ENCODE measurements at places on chromosomes 3 and 15. TPM values are rescaled to one million over a fixed set of nuclear protein-coding genes. Genes with fewer than 3 reads are reported as not detected.
A peak's percentile ranks its signal among the peaks of the same experiment; 100 is the strongest.

- no peak for DNase-seq
Observed at GRCh38 chr15:71225851-71226250, 110.6 kb downstream of the THSD4 start.

- no peak for DNase-seq
Observed at GRCh38 chr15:81385721-81386076, 11.7 kb upstream of the TMC3 start.

- no peak for DNase-seq
Observed at GRCh38 chr3:35439663-35440062, 199.7 kb upstream of the ARPP21 start.

GRCh38 chr3:13580256-13581023 is 31.5 kb downstream of the FBLN2 start:
- DNase-seq = no peak

GRCh38 chr15:100252779-100253417 is 88.9 kb downstream of the ADAMTS17 start:
- DNase-seq = no peak

- peak; percentile 12 for DNase-seq
Observed at GRCh38 chr3:174620138-174620537, 239.0 kb upstream of the NAALADL2 start.

DNA sequence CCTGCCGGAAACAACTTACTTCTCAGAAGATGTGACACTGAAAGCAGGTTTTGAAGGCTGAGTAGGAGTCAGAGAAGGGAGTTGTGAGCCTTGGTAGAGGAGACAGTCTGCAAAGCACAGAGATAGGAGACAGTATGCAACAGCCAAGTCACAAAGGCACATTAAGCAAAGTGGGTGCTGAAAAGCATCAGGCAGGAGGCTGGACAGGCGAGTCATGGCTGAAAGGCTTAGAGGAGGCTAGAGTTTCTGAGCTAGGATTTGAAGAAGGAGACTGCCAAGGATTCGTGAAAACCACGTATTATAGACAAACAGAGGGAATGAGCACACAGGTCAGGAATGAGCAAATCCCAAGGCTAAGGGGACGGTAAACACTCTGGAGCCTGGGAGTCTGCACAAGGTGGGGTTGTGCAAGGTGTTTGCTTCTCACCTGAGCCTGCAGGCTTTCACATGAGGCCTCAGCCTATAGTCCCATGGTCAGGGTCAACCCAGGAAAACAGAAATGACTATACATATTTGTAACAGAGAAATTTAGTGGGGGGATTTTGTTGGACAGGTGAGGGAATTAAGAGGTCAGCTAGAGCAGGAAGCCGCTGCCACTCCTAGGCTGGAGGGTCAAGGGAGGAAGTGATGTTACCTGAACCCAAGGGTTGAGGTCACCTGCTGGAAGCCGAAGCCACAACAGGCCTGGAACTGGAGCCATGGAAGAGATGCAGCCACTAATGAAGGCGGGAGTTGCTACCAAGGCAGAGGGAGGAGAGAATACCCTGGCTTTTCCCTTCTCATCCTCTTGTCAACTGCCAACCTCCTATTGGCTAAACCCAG is 23.1 kb upstream of the TRIM71 start:
- peak; percentile 6 for DNase-seq

- no peak for DNase-seq
Observed at GRCh38 chr3:127304121-127304744, 16.4 kb upstream of the PRR20G start.

- peak; percentile 2 for DNase-seq
Observed at GRCh38 chr3:20225769-20226168, 39.8 kb upstream of the SGO1 start.

- DNase-seq = no peak
Observed at GRCh38 chr3:47443611-47443995, 32.1 kb downstream of the SCAP start.

GRCh38 chr3:15015456-15015855 is 49.7 kb downstream of the MRPS25 start:
- no peak for DNase-seq

- DNase-seq = no peak
Observed at GRCh38 chr3:145144361-145144760, 1016.6 kb downstream of the PLOD2 start.

- no peak for DNase-seq
Observed at GRCh38 chr15:94383706-94384105, 152.3 kb downstream of the MCTP2 start.

DNA sequence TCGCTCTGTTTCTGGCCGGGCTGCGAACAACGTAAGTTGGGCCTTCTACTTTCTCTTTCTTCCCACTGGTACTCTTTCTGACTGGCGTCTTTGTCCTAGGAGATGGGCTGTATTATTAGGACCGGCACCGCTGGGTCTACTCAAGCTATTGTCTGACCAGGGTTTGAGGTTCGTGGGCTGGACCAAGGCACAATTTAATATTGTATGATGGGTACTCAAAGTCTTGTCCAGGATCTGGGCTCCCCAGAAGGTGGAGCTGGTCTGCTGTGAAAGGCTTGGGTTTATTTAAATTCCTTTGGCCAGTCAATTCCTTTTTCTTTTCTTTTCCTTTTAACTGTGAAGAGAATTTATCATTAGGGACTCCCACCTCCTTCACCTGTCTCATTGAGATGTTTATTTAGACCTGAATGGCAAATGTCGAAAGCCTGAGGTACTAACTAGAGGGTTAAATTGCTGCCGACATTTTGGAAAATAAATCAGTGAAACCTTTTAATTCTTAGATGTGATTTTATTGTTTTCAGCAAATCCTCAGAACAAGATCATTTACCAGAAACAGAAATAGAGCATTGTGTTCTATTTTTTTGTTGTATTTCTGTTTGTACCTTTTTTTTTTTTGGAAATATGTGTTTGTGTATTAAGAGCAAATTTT is 410 bp downstream of the LRRC49 start:
- DNase-seq = peak; percentile 46

DNA sequence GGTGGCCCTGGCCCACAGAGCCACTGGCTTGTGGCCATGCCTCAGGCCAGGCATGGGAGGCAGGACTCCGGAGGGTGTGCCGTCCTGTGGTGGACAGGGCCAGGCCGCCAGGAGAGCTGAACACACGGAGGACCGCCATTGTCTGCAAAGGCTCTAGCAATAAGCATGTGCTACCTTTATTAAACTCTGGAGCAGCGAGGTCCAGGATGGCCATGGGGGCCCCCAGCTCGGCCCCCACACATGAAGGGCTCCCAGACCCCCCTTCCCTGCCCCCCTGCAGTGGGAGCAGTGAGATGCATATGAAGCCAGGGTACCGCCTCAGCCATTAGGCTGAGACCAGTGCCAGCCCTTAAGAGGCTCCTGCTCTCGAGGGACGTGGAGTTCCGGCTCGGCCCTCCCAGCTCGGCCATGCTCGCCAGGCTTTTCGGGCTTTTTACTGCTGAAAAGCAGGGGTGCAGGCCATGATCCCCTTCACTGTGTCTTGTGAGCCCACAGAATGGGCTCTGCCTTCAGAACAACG is 2.7 kb downstream of the AMIGO3 start:
- DNase-seq = no peak

GRCh38 chr3:71156062-71156665 is 427.4 kb downstream of the FOXP1 start:
- no peak for DNase-seq

DNA sequence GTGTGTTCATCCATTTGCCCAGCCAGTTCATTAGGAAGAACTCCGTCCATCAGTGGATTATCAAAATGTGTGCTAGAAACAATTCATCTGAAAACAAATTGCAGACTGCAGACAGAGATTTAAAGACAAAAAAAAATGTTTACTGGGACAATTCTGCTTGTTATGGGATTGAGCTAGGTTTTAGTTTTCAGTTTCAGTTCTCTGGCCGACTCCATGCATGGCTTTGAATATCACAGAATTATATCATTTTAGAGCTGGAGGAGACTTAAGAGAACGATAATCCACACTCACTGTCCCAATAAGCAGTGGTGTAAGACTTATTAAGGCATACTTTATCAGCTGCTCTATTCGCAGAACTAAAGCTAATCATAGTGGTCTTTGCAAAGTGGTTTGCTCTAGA is 51.1 kb downstream of the TFG start:
- no peak for DNase-seq

- peak; percentile 5 for DNase-seq
Observed at GRCh38 chr3:39990532-39990931, 181.1 kb downstream of the MYRIP start.

DNA sequence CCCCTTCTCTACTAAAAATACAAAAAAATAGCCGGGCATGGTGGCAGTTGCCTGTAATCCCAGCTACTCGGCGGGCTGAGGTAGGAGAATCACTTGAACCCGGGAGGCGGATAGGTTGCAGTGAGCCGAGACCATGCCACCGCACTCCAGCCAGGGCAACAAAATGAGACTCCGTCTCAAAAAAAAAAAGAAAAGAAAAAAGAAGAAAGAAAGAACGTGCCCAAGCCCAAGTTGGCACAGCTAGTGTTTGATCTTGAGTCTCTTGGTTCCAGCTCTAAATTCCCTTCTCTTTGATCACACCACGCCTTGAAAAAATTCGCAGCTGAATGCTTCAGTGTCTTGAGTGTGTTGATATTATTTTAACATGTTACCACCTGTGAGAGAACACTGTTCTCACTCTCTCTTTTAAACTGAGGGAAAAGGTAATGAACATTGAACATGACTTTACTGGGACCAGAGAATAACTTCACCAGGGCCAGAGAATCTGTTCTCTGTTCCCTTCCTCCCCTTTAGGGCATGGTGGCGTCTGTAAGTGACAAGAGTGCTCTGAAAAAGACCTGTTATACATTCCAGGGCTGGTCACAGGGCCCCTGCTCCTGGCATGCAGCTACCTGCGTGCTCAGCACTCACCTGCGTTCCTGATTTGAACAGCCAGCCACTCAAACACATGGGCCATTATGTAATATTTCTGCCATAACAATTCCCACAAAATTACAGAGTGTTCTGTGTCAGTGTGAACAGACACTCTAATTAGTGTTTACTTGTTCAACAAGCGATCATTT is 19.0 kb downstream of the SLCO3A1 start:
- no peak for DNase-seq

DNA sequence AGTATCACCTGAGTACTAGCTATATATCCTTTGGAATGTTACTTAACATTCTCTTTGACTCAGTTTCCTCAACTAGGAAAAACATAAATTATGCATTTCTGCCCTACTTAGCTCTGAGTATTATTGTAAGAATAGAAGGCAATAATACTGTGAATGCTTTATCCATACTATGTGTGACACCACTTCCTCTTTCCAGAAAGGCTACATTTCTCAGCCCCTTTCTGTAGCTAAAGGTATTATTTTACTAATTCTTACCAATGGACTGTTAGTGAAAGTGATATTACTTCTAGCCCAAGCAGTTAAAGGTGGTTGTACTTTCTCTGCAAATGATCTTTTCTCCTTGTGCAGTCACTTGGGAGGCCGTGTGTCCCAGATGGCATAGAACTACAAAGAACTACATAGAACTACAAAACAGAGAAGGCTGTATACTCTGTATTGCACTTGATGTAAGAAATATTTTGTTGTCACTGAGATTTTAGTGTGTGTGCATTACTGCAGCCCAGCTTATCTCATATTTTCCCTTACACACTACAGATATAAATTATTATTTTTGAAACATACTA is 35.1 kb downstream of the MYH15 start:
- no peak for DNase-seq

DNA sequence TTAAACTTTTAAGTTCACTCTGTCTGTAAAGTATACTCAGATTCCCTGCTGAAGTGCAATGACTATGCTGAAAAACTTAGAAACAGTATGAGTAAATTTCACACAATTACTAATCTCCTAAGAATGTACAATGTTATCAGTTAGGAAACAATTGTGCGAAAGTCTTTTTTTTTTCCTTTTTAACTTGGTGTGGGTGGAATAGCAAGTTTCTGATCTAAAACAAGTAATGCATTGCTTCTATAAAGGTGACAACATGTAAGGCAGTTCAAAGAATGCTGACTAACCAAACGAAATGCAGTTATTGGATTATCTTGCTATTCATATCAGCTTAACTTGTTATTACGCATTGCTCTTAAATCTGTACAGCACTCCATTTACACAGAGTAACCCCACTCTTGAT is 19.3 kb upstream of the SLC12A8 start:
- peak; percentile 23 for DNase-seq

GRCh38 chr3:39453134-39453533 is 14.3 kb upstream of the MOBP start:
- no peak for DNase-seq

- no peak for DNase-seq
Observed at GRCh38 chr3:196498297-196498696, 5.3 kb downstream of the RNF168 start.

- DNase-seq = no peak
Observed at GRCh38 chr3:133135306-133135705, 97.1 kb downstream of the TMEM108 start.

DNA sequence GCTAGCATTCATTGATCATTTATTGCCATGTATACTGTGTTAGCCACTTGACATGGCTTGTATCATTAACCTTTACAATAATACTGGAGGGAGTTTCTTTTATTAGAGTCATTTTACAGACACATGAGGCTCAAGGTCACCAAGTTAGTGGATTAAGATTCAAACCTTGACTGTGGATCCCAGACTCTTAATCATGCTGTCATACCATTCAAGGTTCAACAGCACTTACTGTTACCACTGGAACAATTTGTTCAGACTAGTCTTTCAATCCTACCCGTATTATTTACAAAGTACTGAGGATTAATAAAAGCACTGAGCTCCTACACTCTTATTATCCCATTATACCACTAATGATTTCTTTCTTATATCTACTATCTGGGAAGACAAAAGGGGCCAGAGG is 1.2 kb downstream of the COX17 start:
- no peak for DNase-seq

- DNase-seq = no peak
Observed at GRCh38 chr3:183401678-183402077, 26.7 kb downstream of the MCF2L2 start.

- no peak for DNase-seq
Observed at GRCh38 chr3:40901796-40902195, 297.5 kb upstream of the CTNNB1 start.

DNA sequence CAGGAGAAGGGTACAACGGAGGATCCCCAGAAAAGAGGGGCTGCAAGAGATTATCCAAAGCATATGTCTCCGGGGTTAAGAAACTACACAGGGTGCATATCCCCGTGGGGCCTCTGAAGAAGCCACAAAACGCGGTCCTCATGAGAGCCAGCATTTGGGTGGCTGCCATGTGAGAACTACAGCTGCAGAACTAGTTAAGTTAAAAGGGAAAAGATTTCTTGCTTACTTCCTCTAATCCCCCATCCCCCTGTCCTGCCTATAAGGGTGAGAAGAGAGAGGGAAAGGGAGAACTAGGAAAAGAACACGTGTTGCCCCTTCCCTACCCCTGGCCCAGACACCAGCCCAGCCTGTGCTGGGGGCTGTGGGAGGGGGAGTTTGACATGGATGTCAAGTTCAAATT is 70.4 kb upstream of the PCSK6 start:
- no peak for DNase-seq

TRIM42 gene
- not detected for total RNA-seq

HRG gene
- not detected for total RNA-seq

WDR93 gene
- not detected for total RNA-seq

HHLA2 gene
- not detected for total RNA-seq

MCTP2 gene
- total RNA-seq = 27.0 TPM

TM4SF18 gene
- 0.39 TPM for total RNA-seq

OXTR gene
- 0.27 TPM for total RNA-seq

APOD gene
- 0.12 TPM for total RNA-seq

NCKIPSD gene
- total RNA-seq = 21.1 TPM

CERS3 gene
- not detected for total RNA-seq

KNG1 gene
- total RNA-seq = not detected

STRA6 gene
- total RNA-seq = 12.9 TPM

PLA2G4E gene
- not detected for total RNA-seq

CHRNA7 gene
- total RNA-seq = 4.0 TPM

Data from H4 (cell line).